Vagina (tissue), 2 donors: ENCODE measurements at places on chromosomes 16 and 17.
A peak's percentile ranks its signal among the peaks of the same experiment; 100 is the strongest.

- no peak for DNase-seq
Observed at GRCh38 chr16:9428355-9429005, 337.0 kb downstream of the HAPSTR1 start.

- DNase-seq: no peak
Observed at GRCh38 chr16:15985144-15985543, 35.7 kb downstream of the ABCC1 start.

GRCh38 chr17:44216694-44217093, 2.8 kb downstream of the UBTF start:
- no peak for DNase-seq

- no peak for DNase-seq
Observed at GRCh38 chr17:4607261-4607741, 23.0 kb downstream of the SMTNL2 start.

GRCh38 chr17:82929676-82930042, 89.8 kb upstream of the ZNF750 start:
- DNase-seq: no peak

DNA sequence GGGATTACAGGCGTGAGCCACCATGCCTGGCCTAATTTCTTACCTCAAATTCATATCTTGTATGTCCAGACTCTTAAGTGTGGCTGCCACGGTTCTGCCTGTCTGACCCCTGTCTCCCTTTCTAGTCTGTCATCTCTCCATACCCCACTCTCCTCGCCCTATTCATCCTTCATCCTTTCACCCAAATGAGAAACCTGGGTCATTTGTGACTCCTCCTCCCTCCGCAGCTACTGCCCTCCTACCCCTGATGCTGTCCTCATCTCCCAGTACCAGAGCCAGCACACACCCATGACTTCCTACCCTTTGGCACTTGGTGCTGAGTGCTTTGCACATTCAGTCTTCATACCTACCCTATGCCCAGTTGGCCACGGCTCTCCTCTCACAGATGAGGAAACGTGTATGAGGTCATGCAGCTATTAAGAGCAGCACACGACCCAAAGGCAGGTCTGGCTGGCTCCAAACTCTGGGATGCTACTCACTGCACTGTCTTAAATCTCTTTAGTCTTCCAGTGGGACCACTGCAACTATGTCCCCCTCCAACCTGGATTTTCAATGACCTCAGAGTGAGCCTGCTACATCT, 1.6 kb downstream of the SPATA32 start:
- DNase-seq: no peak

DNA sequence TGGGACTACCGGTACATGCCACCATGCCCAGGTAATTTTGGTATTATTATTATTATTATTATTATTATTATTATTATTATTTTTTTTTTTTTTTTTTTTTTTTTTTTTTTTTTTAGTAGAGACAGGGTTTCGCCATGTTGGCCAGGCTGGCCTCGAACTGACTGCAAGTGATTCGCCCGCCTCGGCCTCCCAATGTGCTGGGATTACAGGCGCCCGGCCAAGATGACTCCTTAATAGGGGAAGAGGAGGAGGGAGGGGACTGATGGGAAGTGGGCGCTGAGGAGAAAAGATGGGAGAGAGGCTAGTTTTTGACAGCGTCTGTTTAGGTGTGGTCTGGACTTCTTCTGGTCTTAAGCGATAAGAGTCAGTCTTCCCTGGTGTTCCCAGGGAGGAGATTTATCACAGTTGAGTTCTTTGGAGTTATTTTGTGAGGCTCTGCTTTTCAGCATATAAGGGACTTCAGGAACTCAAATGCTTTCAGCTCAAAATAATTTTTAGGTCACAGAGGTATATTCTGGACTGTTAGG, 34.4 kb upstream of the SLC5A10 start:
- no peak for DNase-seq

- DNase-seq: no peak
Observed at GRCh38 chr17:6800422-6801027, 24.5 kb downstream of the FBXO39 start.

- DNase-seq: no peak
Observed at GRCh38 chr16:84889066-84889465, 69.3 kb downstream of the CRISPLD2 start.

- DNase-seq: no peak
Observed at GRCh38 chr17:29707212-29707571, 84.5 kb upstream of the CORO6 start.

DNA sequence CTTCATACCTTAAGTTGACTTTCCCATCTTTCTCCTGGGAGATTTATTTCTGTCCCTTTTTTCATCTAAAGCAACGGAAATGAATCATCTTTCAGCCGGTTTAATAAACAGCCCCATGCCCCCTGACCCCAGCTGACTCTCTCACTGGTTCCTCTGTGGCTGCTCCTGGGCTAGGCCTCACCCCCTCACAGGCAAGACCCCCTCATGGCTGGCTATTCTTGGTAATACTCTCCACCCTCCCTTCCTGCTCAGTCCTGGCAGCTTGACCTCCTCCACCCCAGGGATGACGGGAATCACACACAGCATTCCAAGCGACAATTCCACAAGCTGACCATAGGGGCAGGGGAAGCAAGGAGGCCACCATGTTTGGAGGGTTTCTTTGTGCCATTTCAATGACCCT, 1.5 kb upstream of the ADAP2 start:
- no peak for DNase-seq

GRCh38 chr17:56030009-56030624, 123.2 kb upstream of the ANKFN1 start:
- no peak for DNase-seq

- DNase-seq: no peak
Observed at GRCh38 chr16:80996688-80997138, 10.0 kb downstream of the CMC2 start.

DNA sequence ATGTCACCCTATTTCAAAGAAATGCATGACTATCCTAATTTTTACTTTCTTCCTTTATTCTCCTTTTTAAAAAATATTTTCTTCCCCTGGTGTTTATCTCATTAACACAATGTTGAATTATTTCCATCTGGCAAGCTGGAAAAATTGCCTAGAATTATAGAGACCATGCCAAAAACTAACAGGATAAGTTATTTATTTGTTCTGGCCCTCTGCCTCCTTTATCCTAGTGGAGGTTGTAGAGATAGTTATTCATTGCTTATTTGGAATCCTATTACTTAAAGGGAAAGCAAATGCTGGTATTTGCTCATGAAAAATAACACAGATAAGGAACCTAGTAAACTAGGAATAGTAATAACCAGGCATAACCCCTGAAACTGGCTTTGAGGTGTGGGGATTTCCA, 684.9 kb upstream of the KIF2B start:
- DNase-seq: no peak

- DNase-seq: no peak
Observed at GRCh38 chr16:56609463-56609921, 1.1 kb downstream of the MT2A start.

DNA sequence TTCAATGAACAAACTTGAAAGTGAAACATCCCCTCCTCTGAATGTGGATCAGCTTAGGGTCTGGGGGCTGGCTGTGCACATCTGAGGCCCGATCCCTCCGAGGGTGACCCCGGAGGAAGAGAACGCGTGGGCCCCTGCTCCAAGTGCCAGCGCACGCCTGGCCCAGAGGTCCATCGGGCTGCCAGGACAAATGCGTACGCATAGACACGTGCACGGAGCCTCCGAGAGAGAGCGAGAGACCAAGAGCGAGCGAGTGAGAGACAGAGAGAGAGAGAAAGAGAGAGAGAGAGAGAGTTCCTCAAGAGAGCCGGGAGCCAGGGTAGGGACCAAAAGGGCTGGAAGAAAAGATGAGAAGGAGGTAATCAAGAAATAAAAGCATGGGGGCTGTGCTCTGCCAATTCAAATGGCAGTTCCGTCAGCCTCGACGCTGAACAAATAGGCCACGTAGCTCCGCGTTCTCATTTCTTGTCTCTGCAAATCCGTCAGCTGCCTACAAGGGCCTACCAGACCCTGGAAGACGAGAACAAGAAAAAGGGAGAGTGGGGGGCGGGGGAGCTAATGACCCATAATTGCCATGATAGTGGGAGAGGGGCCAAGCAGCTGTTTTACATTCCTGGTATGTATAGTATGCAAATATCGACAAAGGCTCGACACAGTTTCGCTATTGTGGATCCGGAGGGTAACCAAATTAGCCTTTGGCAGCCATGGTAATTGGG, 435.3 kb upstream of the ZFHX3 start:
- no peak for DNase-seq

DNA sequence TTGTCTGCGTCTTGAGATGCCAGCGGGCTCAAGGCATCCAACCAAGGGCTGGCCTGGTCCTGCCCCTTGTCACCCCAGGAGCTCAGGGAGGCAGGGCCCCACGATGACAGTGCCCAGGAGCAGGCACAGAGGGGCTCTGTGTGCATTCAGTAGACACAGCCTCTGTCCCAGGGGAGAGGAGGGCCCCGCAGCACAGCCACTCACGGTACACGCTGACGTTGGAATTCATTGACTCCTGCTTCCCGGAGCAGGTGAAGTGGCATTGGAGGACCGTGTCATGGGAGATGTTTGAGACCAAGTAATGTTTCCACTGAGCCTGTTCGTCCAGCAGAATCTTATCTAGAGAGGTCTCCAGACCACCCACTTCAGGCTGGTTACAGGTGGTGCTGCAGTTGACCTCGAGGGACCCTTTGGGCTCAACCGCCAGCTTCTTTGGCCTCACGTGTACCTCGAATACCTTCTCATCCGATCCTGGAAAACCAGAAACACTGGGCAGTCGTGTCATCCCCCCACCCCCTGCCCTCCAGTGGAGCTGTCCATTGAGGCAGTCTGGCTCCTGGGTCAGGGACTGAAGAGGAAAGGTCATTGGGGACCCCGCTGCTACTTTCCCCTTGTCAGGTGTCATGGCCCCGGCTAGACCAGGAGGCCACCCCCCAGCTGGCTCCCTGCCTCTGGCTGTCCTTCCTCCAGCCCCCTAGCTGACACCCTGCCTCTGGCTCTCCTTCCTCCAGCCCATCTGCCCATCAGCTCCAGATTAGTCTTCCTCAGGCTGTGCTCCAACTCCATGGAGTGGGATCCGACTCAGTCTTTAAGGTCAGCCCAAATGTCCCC, 7.0 kb downstream of the PRR29 start:
- peak; percentile 71 for DNase-seq

- no peak for DNase-seq
Observed at GRCh38 chr17:42901535-42902229, 1.1 kb downstream of the G6PC1 start.

GRCh38 chr17:65531256-65532100, 30.0 kb downstream of the AXIN2 start:
- no peak for DNase-seq

GRCh38 chr16:25052151-25052511, 37.0 kb upstream of the ARHGAP17 start:
- DNase-seq: no peak

GRCh38 chr17:67801626-67802175, 23.6 kb upstream of the BPTF start:
- no peak for DNase-seq

DNA sequence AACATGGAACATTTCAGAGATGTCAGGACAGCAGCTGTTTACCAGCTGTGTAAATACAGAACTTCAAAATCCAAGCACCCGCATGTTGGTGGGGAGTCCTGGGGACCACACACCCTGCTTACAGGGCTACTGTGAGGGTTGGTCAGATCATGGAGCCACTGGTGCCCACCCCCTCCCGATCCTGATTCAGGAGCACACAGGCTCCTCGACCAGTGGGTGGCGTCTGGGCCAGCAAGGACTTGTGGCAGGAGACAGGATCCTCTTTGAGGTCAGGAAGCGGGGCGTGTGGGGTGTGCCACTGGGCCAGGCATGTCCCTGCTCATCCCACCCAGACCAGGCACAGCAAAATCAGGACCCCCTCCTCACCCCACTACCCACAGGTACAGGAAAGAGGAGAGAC, 83.6 kb downstream of the SDK2 start:
- no peak for DNase-seq

DNA sequence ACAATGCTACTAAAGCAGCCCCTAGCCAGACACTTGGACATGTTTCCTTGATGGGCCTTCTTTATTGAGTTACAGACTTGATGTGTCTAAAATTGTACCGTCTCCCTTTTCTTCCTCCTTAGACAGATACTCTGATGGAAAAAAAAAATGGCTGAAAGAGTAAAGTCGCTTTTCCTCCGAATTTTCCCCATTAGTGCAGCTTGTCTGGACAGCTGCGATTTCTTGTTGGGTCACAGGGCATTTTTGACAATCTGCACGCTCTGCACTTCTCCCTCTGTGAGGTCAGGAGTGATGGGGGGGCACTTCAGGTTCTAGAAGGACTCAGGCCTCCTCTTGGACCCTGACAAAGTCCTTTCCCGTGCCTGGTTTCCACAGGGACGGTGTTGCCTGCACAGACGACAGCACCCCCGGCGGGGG, 968 bp upstream of the PRKAR1A start:
- no peak for DNase-seq

GRCh38 chr17:1005361-1005946, 8.5 kb downstream of the TIMM22 start:
- DNase-seq: no peak

- DNase-seq: no peak
Observed at GRCh38 chr16:46787909-46788308, 39.8 kb upstream of the MYLK3 start.
